Body of pancreas (tissue), 4 donors: ENCODE measurements at places on chromosomes 5 and 9. TPM values are rescaled to one million over a fixed set of nuclear protein-coding genes. Genes with fewer than 3 reads are reported as not detected.

ADGRD2 gene
- total RNA-seq: not detected

- DNase-seq: no peak
Observed at GRCh38 chr5:78797936-78798672, 149.5 kb upstream of the LHFPL2 start.

DNA sequence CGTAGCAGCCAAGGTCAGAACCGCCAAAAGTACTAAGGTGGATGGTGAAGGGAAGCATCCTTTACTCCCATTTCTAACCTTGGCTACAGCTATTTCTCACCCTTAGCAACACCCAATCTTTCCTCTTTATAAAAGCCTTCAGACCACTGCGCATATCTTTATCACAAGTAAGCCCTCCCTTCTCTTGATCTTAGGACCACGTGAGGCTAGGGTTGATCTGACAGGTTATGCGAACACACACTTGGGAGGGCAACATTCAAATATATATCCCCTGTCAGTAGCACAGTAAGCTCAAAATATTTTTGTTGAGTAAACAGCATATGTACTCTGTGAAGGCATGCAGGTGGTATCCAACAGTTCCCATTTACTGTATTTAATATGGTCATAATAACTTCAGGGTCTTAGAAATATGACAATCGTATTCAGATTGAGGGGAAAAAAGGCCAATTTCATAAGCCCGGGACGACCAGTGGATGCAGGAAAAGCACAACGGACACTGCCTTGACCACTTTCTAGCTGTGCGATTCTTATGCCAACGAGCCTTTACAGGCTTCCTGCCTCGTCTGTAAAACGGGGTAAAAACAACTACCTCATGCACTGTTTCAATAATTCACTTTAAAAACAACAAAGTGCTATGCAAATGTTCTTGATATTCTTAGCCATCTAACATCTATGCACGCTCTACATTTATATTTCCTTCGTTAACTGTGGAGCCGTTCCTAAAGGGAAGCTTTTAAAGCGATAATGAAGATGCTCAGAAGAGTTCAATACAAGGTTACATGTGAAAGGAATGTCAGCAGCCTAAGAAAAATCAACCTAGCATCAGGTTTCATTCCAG lies 1.3 kb downstream of the ARSB start:
- DNase-seq: no peak

PLCXD3 gene
- total RNA-seq: 1.6 TPM

GRCh38 chr9:138015021-138015829 lies 137.6 kb downstream of the CACNA1B start:
- no peak for DNase-seq

- DNase-seq: no peak
Observed at GRCh38 chr5:107469485-107470294, 201.0 kb downstream of the EFNA5 start.

PDE6A gene
- total RNA-seq: not detected

DNA sequence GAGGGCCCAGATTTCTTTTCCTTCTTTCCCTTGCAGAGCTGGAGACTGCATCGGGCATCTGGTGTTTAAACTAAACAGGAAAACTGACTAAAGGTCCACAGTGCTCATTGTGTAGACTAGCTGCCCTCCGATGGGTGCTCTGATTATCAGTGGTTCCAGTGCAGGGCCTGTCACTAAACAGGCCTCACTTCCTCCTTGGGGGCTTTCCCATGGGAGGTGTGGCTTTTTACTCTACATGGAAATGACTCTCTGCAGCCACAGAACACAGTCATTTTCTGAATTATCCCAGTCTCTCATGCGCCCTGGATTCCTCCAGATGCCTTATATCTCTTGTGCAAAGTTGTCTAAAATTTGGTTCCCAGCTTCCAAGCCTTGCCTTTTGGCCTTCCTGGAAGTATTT lies 199.2 kb downstream of the TRIO start:
- peak; percentile 40 for DNase-seq

DNA sequence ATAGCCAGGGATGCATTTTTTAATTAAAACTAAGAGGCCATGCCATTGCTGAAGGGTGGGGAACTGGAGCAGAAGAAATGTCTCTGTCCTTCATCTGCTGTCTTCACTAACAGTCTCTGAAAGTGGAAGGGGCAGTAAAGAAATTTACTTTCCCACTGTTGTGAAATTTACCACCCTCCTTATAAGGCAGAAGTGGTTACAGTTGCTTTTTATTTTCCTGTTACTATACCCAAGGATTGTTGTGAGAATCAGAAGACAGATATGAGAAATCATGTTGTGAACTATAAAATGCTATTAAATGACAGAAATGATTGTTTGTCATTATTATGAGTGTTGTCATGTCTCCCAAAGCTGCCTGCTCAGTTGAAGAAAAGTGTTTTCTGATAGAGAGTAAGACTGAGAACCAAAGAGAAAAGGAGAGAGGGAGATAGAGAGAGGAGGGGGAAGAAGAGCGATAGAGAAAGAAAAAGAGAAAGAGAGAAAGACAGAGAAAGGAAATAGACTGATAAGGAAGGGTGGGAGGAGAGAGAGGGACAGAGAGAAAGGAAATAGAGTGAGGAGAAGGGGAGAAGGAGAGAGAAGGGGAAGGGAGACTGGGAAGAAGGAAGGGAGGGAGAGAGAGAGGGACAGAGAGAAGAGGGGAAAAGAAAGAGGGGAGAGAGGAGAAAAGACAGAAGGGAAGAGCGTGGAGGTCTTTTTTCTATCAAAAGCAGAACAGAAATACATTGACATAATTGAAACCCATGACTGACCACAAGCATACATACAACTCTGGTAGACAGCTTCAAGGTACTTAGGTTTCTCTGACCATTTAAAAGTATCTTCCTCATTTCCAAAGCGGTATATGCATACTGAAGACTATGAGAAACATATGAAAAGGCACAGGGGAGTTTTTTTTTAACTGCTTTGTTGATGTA lies 22.5 kb downstream of the SEC61B start:
- DNase-seq: no peak

- no peak for DNase-seq
Observed at GRCh38 chr9:13281356-13282016, 2.0 kb upstream of the MPDZ start.

GRCh38 chr9:24398466-24398865 lies 147.2 kb downstream of the IZUMO3 start:
- no peak for DNase-seq

- DNase-seq: no peak
Observed at GRCh38 chr5:96297290-96297689, 135.8 kb downstream of the PCSK1 start.

DNA sequence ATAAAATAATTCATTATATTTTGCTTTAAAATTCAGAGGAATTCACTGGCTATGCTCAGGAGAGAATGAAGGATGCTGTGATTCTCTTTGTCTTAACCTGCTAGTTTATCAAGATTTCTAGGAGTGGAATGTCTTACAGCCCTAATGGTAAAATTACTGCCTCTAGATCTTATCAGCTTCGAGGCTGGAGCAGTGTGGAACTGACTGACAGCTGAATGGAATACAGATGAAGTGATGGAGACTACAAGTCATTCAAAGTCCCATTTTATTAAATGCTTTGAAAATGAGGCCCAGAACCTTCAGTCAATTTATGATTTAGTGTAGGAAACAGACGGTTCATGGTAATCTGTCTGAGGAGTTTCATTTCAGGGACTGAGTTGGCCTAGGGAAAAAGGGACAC lies 202.1 kb downstream of the RFX3 start:
- no peak for DNase-seq

GRCh38 chr5:69485471-69485870 lies 7.1 kb upstream of the OCLN start:
- no peak for DNase-seq

PCDHB3 gene
- total RNA-seq: 1.8 TPM

DNA sequence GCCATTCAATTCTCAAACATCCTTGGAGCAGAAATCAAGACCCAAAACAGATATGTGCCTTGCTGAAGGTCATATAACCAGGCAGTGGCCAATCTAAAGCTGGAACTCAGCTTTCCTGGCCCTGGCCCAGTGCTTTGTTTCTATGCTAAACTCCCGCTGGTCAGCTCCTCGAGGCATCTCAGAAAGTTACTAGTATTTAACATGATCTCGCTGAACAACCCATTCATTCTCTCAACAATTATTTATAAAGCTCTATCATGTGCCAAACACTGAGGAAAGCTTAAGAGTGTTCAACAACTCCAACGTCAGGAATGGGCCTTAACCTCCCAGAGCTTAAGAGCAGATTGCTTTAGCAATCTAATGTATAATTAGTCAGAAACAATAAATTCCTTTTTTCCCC lies 54.0 kb downstream of the FOXD1 start:
- no peak for DNase-seq

- DNase-seq: peak; percentile 70
Observed at GRCh38 chr9:126860077-126860756, at the start of gene ZBTB34. Gene ZBTB34, plus strand, starts transcription at chr9:126860639. Its CDS starts 18,761 bp downstream, at chr9:126879400.

SPAAR gene
- total RNA-seq: 7.3 TPM

GRCh38 chr5:14977058-14977685 lies 105.6 kb upstream of the ANKH start:
- no peak for DNase-seq

DNA sequence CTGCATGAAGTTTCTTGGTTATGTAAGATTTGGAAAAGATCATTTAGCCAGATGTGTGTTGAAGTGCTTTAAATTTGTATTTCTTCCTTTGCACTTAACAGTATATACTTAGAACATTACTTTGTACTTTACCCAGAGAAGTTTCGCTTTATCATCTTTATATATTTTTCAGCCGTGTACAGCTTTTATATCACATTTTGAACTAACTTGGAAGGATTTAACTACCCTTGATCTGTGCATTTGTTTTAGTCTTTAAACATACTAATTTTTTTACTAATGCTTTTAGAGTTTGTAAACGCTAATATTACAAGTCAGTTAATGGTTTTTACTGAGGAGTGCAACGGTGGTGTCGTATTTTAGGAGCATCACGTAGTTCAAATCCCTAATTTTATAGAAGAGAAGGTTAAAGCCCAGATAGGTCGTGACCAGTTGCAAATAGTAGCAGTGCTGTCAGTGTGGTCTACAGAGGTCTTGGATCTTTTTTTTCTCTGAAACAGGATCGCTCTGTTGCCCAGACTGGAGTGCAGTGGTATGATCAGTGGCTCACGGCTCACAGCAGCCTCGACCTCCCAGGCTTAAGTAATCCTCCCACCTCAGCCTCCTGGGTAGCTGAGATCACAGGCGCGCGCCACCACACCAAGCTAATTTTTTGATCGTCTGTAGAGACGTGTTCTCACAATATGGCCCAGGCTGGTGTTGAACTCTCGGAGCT lies 2.0 kb downstream of the MATR3 start:
- no peak for DNase-seq

- DNase-seq: no peak
Observed at GRCh38 chr5:27845248-27845647, 806.9 kb upstream of the CDH9 start.

- no peak for DNase-seq
Observed at GRCh38 chr9:16265688-16266087, 604.8 kb downstream of the BNC2 start.

GRCh38 chr5:81825237-81825636 lies 74.3 kb upstream of the SSBP2 start:
- peak; percentile 57 for DNase-seq

DNA sequence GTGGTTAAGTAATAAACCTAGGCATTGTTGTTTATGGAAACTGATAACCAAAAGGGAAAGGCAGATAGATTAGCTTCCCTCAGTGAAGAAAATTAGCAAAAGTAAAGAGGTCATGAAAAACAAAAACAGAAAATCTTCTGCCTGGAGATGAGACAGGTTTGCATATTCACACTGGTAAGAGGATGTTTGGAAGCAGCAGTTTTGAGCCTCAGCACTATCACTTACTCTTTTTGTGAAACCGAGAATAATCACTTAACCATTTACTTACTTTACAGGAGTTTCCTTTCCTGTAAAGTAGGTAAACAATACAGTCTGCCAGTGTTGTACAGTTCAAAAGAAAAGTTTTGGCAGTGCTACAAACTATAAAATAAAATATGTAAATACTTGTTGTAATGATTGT lies 35.5 kb upstream of the EMB start:
- no peak for DNase-seq

DNA sequence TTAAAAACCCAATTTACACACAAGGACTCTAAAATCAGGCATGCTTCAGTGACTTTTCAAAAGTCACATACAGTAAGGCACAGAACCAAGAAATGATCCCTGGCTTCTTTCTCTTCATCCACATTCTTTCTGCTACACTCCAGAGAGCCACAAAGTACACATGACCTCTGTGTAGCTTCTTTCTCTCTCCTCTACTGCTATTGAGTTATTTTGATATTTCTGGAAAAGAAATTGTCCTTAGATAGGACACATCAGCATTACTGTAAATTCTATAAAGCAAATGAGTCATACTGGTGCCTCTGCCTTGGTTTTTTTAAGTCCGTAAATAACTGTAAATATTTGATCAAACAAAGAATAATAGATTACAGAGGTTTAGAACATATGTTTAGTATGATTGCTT lies 96.3 kb downstream of the KIAA0825 start:
- DNase-seq: no peak

DNA sequence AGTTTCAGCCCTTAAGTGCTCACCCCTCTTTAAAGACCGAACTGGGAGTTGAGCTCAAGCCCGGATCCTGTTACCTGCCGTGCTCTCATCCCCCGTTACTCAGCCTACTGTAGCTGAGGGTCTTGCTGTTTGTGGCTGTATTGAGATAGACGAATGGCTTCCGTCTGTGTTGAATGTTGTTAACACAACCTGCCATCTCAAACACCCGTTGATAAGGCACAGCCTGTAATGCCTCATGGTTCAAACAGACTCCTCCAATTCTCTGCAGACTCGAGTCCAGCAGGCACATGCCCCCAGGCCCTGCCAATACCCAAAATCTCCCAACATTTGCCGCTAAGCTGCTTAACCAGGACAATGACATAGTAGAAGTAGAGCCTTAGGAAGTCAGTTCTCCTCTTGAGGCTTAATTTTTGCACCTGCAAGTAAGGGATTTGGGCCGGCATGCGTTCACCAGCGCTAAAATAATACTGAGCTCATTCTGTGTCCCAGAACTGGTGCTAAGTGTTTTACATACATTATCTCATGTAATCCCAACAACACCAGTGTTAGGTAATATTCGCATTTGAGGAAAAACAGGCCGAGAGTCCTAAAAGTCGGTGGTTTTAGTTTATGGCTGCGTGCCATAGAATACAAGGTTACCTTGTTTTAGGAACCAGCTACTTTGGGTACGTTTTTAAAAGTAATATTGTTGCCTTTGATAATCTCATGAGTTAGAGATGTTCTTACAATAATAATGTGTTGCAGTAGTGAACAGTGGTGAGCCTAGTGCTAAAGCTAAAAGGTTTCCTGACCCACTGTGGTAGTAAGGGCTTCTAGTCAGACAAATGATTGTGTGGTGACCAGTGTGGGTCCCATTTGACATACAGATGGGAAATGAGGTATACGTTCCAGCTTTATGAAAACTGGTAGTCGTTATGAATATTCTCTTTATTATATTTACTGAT lies 1.5 kb upstream of the RFX3 start:
- peak; percentile 15 for DNase-seq

PRLR gene
- total RNA-seq: 7.9 TPM

DNA sequence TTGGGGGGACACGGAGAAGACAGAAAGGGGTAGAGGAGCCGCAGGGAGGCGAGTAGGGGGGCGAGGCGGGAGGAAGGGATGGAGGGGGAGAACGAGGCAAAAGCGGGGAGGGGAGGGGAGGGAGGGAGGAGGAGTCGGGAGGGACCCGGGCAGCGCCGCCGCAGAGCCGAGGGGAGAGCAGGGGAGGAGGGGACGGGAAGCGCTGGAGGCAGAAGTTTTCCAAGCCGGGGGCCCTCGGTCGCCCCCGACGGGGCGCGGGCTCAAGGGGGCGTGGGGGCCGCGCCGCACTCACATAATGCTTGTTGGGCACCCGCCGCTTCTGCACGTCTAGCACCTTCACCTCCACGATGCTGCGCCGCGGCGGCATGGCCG lies 353 bp downstream of the SH3PXD2B start:
- DNase-seq: no peak

GRCh38 chr9:131677049-131677443 lies 62.8 kb downstream of the RAPGEF1 start:
- DNase-seq: no peak

- no peak for DNase-seq
Observed at GRCh38 chr5:170348137-170348633, 41.0 kb downstream of the KCNMB1 start.
